Stimulated activated memory B cell treated with anti-CD40 and anti-IgM and Interleukin-4, amounts not matched to agents 10 μg/mL and 1 μg/mL and 100 μg/mL, for 72 hours (primary cell): ENCODE measurements at places on chromosomes 5 and 9.

DNA sequence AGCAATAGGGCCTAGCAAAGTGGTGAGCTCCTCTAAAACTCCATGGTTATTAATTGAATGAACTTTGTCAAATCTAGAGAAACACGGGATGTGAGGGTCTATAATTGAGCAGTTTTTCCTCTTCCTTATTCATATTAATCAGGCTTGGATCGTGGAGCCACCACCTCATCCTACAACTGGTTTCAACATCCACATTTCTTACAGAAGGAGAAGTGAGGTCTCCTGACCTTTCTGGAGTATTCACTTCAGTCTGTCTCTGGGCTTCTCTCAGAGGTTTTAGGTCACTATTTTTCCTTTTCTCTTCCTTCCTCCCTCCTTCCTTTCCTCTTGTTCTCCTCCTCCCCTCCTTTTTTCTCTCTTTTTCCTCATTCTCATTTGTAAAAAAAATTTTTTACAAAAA lies 177.3 kb upstream of the ACTBL2 start:
- ATAC-seq, result no peak

DNA sequence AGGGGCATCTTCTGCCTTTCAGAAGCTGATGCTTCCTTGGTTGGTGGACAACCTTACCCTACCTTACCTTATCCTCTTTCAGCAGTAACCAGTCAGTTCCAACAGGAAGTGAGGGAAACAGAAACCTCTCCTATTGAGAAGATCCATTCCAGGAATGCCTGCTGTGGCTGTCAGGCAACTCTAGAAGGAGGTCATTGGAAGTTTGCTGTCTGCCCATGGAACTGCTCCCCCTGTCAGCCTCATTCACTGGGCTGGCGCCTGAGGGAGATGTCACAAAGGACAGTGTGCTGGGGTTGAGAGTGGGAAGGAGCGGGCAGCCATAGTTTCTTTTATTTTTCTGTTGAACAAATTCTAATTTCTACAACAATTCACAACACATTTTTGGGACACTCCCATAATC lies 54.7 kb downstream of the IRX1 start:
- ATAC-seq, result no peak

DNA sequence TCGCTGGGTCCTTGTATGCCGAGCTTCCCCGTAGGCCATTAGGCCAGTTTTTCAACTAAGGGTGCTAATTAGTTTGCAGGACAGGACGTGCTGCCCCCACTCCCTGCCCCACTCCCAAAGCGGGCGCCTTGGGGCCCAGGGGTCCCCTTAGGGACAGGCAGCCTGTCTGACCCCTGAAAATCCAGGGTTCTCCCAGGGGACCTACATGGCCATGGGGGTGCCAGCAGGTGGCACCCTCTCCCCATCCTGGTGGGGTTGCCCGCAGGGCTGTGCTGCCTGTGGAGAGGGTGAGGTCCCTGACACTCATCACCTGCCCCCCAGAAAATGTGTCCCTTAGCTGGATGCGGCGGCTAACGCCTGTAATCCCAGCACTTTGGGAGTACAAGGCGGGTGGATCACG lies 8.5 kb upstream of the CCDC187 start:
- ATAC-seq, result no peak

DNA sequence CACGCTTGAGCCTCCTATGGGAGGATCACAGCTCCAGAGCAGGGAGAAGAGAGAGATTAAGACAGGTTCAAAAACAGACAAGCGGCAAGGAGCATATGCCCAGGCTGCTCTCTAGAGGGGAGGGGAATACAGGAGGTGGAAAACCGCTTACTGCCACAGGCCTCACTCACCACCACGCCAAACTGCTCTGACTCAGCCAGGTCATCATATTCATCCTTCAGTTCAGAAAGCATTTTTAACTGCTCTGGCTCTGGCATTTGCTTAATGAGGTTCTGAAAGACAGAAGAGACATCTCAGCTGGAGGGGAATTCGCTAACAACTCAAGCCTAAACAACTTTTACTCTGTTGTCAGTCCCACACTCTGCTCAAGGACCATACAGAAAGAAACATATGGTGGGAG lies 40.1 kb downstream of the PCDHGC5 start:
- ATAC-seq, result peak; percentile 76
